ENCODE measurements at places on chromosomes 5 and 9.

- DNase-seq = peak; percentile 75
Measured at GRCh38 chr5:157308836-157309465, 43.0 kb downstream of the CYFIP2 start.

DNA sequence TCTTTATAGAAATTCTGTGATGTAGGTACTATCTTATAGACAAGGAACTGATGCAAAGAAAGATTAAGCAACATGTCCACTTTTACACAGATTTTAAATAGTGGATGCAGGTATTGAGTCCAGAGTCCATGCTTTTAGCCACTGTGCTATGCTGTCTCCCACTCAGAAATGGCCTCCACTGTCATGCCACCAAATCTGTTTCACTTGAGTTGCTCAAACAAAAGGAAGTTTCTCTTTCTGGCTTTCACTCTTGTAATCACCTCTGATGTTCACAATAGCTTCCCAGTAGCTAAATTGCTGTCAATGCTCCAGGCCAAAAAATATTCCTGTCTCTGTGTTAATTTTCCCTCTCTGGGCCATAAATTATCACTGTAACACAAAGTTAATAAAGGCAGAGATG lies 77.0 kb upstream of the RASA1 start:
- no peak for DNase-seq

- no peak for DNase-seq
Measured at GRCh38 chr5:179487145-179487544, 63.2 kb upstream of the RUFY1 start.

DNA sequence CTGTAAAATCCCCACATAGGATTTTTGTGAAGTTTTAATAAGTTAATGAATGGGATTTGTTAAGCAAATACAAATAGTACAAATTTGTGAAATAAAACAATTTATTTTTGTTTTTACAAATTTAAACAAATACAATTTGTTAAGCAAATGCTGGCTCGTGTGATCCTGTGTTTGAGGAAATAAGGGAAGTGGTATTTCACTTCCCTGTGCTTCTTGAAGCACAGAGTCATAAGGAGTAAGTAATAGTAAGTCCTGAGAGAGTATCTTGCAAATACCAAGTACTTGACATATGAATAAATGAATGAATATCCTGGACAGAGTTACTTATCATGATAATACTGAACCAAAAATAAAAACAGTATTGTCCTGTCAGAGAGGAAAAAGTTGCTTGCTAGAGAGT lies 9.1 kb downstream of the SMIM3 start:
- DNase-seq = peak; percentile 13

GRCh38 chr9:25003686-25004085 lies 458.0 kb upstream of the IZUMO3 start:
- DNase-seq = no peak

DNA sequence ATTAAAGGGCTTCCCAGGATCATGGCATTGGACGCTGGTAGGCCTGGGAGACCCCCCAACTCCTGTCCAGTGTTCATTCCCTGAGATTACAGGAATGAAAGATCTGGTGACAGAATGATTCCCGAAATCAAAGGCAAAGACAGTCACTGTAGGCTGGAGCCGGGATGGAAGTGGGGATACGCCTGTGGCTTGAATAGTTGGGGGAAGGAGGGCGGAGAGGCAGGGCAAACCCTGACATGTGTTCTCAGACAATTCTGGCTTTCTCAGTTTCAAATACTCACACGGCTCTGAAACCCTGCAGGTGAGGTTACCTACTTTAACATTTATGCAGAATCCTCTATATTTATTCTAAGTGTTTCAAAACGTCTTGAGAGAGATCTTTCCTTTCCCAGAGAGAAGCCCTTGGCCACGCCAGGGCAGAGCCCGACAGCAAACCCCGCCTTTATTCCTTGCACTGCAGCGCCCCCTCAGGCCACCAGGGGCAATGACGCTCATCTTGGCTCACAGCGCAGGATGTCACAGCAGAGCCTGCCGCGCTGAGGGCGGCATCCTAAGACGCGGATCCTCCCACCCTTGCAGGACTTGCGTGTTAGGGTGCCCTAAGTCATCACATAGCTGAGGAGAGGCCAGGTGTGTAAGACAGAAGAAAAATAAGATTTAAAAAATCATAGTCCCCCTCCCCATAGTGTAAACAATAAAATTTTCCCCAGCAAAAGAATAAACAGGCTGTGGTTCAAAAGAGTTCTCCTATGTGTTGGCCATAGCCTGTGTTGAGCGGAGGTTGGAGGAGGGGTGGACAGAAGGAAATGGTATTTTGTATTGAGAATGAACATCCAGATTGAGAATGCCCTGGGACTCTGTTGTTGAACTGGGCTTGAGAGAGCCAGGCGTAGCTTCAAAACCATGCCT lies 284.5 kb downstream of the NTRK2 start:
- DNase-seq = peak; percentile 34

DNA sequence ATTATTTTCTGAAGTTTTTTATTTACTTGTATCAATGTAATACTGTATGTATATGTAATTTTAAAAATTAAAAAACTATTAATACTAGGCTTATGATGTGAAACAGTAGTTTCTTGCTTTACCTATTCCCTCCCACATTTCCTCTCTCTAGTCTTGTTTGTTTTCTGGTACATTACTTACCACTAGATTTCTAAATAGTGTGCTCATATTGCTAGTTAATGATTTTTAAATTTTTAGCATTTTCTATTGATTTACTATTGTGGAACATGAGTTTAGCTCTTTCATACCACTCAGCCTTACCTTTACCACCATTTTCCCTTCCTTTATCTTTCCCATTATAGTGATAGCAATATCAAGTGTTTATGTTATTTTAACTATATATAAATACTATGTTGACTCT lies 39.3 kb downstream of the UBE2R2 start:
- no peak for DNase-seq

GRCh38 chr9:122444041-122444733 lies 33.5 kb downstream of the OR1J1 start:
- DNase-seq = peak; percentile 96

GRCh38 chr5:76801159-76801802 lies 17.5 kb upstream of the F2RL1 start:
- DNase-seq = peak; percentile 96

DNA sequence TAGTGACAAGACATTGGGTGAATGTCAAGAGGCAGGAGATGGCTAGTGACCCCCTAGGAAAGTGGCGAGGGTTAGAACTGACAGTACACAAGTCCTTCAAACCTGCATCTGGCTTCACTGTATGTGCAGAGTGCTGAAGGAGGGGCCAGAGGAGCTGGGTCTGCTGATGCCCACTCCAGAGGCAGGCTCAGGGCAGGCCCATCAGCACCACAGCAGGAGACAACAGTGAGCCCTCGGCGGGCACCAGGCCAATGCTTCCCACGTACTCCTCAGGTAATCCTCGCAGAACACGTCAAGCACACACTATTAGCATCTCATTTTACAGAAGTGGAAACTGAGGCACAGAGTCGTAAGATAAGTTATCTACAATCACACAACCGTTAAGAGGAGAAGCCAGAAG lies 76.1 kb upstream of the SH3PXD2B start:
- no peak for DNase-seq

GRCh38 chr9:92965061-92965758 lies 17.9 kb downstream of the FGD3 start:
- DNase-seq = no peak

- DNase-seq = no peak
Measured at GRCh38 chr5:128673411-128673957, 135.4 kb upstream of the FBN2 start.

DNA sequence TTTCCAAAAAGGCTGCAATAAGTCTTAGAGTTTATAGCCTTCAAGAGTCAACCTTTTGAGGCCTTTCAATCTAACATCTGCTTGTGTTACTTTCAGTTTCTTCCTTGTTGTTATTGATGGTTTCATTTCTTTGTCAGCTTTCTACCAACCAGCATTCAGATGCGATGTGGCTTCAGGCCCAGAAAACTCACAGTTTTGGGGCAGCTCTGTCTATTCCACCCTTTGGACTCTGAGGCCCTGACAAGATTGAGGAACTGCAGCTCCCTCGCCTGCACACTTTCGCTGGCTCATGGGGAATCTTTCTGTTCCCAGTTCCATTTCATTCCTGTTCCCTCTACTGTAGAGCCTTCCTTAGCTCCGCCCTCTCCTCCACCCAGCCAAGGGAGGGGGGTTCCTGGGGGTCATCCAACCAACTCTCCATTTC lies 13.3 kb upstream of the WHRN start:
- no peak for DNase-seq

DNA sequence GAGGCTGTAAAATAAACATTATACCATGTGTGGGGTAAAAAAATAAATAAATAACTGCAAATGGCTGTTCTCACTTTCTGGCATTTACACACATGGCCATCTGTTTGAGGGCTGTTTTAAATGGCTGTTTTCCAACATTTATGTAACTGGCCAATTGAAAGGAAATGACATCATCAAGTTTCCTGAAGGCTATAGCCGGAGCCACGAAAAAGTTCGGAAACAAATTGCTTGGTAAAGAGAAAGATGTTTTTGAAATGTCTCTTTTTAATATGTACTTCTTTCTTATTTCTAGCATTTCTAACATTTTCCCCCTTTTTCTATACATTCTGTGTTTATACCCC lies 95.4 kb upstream of the DAB2 start:
- peak; percentile 97 for DNase-seq

DNA sequence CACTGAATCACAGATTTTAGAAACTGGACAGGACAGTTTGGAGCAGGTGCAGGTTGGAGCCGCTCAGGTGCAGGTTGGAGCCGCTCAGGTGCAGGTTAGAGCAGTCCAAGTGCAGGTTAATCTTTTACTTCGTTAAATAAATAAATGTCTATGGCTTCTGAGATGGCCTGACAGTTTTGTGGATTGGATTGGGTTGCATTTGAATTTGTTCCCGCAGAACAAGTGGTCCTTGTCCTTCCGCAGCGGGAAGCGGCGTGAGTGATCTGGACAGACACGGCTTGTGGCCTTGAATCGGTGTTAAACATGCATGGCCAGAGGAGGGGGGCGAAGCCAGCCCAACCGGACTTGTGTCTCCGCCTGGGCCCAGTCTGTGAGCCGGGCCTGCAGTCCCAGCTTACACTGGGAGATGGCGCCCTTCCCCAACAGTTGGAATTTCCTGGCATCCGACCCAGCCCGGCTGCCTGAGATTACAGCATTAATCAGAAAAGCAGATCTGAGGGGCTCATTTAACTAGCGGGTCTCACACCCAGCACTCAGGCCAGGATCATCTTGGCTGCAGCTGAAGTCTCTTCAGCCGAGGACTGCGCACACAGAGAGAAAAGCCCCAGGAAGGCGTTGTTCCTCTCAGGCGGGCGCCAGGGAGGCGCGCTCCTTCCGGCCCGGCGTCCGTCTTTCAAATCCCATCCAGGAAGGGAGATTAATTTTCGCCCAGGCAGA lies 1.5 kb upstream of the OLFM1 start:
- DNase-seq = peak; percentile 76

DNA sequence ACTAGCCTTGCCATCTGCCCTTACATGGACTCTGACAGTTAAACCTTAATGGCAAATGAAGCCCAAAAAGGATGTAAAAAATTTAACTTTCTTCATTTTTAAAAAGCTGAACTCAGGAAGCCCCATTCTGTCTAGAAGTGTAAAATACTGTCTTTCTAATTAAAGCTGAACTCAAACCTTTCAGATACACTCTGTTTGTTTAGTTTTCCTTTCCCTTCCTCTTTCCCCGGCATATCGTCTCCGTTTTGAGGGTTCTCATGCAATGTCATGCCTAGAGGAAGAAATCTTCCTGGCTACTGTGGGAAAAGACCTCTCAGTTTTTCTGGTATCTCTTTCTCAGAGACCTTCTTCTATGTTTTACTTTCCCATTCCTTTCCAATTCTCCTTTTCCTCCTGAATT lies 841.5 kb downstream of the DTWD2 start:
- DNase-seq = no peak

DNA sequence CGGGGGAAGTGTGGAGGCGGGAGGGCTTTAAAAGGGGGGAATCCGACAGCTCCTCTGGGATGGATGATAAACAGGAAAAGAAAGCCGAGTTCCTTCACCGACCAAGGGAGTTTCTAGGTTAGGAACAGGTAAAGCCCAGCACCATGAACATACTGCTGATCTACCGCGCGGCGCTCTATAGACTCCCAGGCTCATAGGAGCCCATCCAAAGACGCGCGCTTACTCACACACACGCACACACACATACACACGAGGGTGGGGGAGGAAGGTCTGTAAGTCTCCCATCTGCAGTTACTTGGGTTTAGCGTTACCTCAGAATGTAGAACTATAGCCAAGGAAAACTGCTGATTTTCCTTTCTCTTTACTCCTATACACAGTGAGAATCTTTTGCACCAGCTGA lies 2.6 kb upstream of the GABRB2 start:
- peak; percentile 1 for DNase-seq

- DNase-seq = peak; percentile 87
Measured at GRCh38 chr9:114387680-114388356, at the start of gene AKNA. AKNA (minus strand) TSS chr9:114387982; CDS start chr9:114381333, 6,649 bp downstream.

GRCh38 chr9:70293214-70293613 lies 34.4 kb downstream of the SMC5 start:
- DNase-seq = no peak

DNA sequence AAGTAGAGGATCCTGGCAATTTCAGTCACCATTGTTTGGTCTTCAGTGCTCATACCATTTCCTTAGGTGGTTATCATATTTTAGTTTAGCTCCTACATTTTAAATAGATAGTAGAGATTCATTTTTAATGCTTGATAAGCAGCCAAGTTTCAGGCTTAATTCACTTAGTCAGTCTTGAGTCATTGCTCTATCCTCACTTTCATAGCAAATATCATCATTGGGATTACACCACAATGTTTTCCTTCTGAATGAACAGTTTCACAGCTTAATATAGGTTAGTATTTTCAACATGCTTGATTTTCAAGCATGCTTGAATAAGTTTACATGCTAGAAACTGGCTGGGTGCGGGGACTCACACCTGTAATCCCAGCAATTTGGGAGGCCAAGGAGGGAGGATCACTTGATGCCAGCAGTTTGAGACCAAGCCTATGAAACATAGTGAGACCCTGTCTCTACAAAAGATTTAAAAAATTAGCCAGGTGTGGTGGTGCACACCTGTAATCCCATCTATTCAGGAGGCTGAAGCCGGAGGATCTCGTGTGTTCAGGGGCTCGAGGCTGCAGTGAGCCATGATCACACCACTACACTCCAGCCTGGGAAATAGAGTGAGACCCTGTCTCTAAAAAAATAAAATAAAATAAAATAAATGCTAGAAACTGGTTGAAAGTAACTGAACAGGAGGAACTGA lies 339.9 kb downstream of the ADGRV1 start:
- DNase-seq = peak; percentile 56

DNA sequence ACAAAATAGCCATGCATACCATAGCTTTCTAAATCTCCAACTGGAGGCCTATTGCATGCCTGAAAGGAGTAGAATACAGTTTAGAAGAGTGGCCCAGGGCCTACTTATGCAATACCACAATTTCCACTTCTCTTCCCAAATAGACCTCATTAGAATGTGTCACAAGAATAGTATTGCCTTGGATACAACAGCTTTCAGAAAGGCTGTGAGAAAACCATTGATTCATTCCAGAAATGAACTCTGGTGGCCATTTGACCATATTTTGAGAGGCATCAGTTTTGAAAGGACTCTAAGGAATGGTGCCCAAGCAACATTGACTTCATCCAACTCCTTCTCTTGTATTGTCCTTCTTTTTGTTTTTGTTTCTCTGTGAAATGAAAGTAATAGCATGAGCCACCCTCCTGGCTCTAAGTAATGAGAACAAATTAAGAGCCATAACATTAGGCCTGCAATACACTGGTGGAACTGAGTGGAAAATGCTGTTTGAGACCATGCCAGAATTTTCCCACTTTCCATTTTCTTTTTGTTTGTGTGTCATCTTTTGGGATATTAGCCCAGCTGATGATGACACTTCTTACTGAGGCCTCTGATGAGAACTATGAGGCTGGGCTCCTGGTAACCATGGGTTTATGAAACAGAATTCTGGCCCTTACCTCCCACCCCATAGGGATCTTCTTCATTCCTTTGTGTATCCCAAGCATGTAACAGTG lies 90.2 kb downstream of the TMEM174 start:
- no peak for DNase-seq

- peak; percentile 72 for DNase-seq
Measured at GRCh38 chr5:142922223-142922952, 152.2 kb downstream of the ARHGAP26 start.
